Karpas-422 (cell line): ENCODE measurements at places on chromosomes 16 and 17.
A peak's percentile ranks its signal among the peaks of the same experiment; 100 is the strongest.

DNA sequence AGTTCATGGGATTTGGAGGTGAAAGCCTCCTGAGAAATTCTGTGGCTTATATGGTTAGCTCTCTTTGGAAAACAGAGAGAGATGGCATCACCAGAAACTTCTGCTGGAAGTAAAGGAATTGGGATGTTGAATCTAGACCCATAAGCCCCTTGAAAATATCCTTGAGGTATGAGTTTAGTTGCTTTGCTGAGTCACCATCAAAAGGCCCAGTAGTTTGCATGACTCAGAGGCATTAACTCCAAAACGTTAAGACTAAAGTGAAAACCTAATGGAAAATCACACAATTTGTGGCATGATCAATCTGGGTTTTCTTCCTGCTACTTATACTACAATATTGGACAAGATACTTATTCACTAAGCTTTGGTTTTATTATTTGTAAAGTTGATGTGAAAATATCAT is 349.2 kb upstream of the SALL1 start:
- DNase-seq = no peak

DNA sequence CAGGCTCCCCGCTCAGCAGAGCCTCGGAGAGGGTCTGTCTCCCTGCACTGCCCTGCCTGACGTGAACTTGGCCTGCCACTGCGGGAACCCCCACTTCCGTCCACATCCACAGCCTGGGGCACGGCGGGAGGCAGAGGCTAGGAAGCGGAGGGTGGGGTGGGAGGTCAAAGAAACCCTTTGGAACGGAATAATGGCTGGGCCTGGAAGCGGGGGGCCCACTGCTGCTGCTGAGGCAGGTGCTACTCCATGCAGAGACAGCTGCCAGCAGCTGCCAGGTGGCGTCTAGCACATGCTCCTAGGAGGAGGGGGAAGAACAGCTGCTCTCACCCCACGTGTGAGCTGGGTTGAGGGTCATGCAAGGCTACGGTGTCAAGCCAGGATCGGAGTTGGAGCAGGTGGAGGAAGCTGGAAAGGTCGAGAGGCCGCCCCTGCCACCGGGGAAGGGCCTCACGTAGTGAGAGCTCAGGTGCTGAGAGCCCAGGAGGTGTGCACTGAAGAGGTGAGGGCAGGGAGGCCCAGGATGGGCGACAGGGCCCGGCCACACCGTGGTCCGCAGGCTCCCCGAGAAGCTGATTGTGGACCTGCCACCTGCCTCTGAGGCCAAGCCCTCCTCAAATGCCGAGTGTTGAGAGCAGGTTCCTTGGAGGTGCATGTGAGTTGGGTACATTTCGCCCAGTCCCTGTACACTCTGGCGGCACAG is 9.8 kb downstream of the FSCN2 start:
- DNase-seq = no peak

DNA sequence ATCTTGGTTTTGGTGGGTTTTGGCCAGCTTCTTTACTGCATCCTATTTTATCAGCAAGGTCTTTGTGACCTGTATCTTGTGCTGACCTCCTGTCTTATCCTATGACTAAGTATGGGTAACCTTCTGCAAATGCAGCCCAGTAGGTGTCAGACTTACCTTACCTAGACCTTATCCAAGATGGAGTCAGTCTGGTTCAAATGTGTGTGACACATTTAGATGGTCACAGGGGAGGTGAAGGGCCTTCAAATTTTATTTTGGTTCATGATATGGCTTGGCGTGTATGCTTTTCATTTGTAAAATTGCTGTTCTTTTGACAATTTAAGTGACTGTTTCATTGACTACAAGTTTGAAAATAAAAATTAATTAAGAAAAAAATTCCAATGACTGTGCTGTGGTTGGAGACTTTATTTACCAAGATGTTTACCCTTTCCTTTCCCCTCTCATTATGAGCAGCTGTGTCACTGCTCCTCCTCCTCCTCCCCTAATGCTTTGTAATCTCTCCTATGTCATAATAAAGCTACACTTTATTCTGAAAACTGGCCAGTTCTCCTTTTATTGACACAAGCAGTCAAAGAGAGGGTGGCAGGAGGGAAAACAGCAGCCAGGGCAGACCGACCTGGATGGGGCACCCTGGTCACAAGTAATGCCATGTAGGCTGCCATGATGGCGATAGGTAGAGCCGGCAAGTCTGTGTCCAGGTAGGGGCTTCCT is 49.4 kb downstream of the TNFRSF13B start:
- peak; percentile 72 for DNase-seq

GRCh38 chr17:70882504-70882903 is 713.2 kb downstream of the KCNJ2 start:
- no peak for DNase-seq

DNA sequence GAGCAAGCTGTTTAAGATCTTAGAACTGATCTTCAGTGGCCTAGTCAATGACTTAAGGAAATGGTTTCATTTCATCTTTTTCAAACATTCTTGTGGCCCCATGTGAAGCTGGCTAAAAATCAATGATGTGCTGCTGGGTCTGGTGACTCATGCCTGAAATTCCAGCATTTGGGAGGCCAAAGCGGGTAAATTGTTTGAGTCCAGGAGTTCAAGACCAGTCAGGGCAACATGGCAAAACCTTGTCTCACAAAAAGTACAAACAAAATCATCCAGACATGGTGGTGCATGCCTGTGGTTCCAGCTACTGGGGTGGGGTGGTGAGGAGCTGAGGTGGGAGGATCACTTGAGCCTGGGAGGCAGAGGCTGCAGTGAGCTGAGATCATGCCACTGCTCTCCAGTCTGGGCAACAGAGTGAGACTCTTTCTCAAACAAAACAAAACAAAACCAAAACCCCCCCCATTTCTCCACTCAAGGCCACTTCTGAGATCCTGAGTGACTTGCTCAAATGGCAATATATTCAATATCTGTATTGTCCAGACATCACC is 17.4 kb upstream of the COL1A1 start:
- DNase-seq = no peak

DNA sequence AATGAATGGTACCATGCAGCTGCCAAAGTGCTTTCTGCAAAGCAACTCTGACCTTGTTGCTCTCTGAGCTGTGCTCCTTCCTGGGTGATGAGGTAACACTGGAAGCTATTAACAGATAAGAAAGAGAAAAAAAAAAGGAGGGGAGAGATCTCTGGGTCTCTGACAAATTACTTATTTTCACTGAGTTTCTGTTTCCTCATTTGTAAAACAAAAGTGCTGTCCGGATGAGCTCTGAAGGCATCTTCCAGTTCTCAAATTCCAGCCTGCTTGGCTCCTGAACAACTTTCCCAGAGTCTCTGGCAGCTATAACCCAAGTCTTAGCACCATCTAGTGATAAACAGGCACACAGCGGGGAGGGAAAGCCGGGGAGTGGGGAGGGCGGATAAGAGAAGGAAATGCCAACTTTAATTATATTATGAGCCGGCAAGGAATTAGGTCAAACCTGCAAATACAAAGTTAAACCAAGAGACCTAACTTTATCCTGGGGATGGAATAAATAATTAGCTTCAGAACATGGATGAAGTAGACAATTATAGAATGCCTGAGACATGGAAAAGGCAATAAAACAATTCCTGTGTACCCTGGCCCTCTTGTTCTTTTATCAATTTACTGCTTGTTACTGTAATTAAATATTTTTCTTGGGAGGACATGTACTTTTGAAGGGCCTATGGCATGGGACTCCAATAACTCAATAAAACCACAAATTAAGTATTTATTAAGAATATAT is 61.3 kb upstream of the KIFC3 start:
- no peak for DNase-seq

DNA sequence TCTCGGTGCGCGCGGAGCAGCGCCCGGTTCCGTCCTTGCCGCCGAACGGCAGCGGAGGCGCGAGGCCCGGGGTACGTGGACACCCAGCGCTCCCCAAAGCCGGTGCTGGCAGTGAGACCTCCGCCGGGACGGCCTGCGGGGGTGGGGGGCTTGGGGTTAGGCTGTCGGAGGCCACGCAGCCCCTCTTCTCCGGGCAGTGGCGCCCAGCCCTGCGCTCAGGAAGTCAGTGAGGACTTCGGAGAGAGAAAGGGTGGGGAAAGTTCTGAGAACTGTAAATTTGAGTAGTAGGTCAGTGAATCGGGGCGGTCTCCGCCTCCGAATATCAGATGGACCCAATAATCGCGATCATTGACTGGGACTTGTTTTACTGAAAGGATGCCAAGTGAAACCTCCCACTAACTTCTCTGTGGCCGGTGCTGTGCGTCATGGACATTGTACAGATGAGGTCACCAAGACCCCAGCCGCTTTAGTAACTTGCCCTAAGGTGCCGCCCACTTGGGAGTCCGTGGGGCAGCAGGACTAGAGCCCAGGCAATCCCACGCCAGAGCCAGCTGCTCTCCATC is 468 bp downstream of the IL4R start:
- peak; percentile 45 for DNase-seq

GRCh38 chr17:27512511-27513346 is 56.5 kb downstream of the KSR1 start:
- DNase-seq = no peak

GRCh38 chr17:22300177-22300576 is 607.9 kb downstream of the KCNJ18 start:
- no peak for DNase-seq

DNA sequence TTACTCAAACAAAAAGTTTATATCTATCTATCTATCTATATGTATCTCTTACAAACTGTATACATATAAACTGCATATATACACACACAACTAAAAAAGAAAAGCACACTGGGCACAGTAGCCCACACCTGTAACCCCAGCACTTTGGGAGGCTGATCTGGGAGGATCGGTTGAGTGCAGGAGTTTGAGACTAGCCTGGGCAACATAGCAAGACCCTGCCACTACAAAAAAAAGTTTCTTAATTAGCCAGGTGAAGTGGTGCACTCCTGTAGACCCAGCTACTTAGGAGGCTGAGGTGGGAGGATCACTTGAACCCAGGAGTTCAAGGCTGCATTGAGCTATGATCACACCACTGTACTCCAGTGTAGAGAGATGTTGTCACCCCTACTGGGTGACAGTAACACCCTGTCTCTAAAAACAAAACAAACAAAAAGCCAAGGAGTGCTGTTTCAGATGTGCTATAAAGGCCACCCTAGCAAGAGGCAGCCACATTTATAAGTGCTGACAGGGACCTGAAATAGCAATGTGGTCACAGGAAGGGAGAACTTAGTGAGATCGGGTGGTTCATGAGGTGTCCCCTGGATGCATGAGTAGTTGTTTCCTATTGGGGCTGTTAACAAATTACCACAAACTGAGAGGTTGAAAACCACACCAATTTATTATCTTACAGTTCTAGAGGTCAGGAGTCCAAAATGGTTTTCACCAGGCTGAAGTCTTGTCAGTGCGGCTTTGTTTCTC is 4.8 kb downstream of the CD2BP2 start:
- peak; percentile 85 for DNase-seq

GRCh38 chr16:28105297-28105696 is 41.8 kb upstream of the GSG1L start:
- DNase-seq = no peak
